ENCODE measurements at places on chromosomes 2 and 18. TPM values are rescaled to one million over a fixed set of nuclear protein-coding genes. Genes with fewer than 3 reads are reported as not detected.

Gene SERPINB10
- polyA plus RNA-seq: not detected

Gene WDR7
- polyA plus RNA-seq: 15.1 TPM

Gene PTH2R
- polyA plus RNA-seq: not detected

Gene ARHGAP15
- polyA plus RNA-seq: 0.30 TPM

Gene LRRC30
- polyA plus RNA-seq: not detected

Gene POTEE
- polyA plus RNA-seq: 0.38 TPM

Gene SP9
- polyA plus RNA-seq: 2.5 TPM

Gene OSGEPL1
- 23.6 TPM for polyA plus RNA-seq

Gene TXNDC2
- 0.41 TPM for polyA plus RNA-seq

Gene VSNL1
- 64.1 TPM for polyA plus RNA-seq

Gene MYL1
- polyA plus RNA-seq: not detected

Gene C1GALT1C1L
- not detected for polyA plus RNA-seq

Gene SERPINB2
- not detected for polyA plus RNA-seq

Gene UGT1A8
- polyA plus RNA-seq: not detected

Gene FBLN7
- polyA plus RNA-seq: 0.50 TPM

Gene SMARCAL1
- polyA plus RNA-seq: 14.7 TPM

Gene DSG3
- not detected for polyA plus RNA-seq

Gene IL1RN
- not detected for polyA plus RNA-seq

Gene TSPYL6
- not detected for polyA plus RNA-seq

Gene NT5C1B
- polyA plus RNA-seq: not detected

Gene ICA1L
- 61.4 TPM for polyA plus RNA-seq

Gene DNAH7
- polyA plus RNA-seq: 0.67 TPM

Gene FAM228A
- polyA plus RNA-seq: 2.6 TPM

Gene CIDEA
- not detected for polyA plus RNA-seq

Gene PLGLB2
- polyA plus RNA-seq: 10.5 TPM

Gene TMEM247
- polyA plus RNA-seq: not detected

Gene PFN4
- not detected for polyA plus RNA-seq

Gene CD302
- polyA plus RNA-seq: not detected

Gene ICOS
- polyA plus RNA-seq: not detected
